ENCODE measurements at places on chromosomes 1 and 21.

- no peaks in the 10 kb centered on the region for H3K4me1 ChIP-seq
- H3K36me3 ChIP-seq = peaks cover 3% of the 10 kb centered on the region
- DNase-seq = no peak
- peaks cover 51% of the 10 kb centered on the region for H3K27me3 ChIP-seq
- no peak overlapping the region for H3K27ac ChIP-seq
- H3K4me3 ChIP-seq = no peak overlapping the region
Observed at GRCh38 chr1:30615076-30615795, 108.1 kb downstream of the MATN1 start.

DNA sequence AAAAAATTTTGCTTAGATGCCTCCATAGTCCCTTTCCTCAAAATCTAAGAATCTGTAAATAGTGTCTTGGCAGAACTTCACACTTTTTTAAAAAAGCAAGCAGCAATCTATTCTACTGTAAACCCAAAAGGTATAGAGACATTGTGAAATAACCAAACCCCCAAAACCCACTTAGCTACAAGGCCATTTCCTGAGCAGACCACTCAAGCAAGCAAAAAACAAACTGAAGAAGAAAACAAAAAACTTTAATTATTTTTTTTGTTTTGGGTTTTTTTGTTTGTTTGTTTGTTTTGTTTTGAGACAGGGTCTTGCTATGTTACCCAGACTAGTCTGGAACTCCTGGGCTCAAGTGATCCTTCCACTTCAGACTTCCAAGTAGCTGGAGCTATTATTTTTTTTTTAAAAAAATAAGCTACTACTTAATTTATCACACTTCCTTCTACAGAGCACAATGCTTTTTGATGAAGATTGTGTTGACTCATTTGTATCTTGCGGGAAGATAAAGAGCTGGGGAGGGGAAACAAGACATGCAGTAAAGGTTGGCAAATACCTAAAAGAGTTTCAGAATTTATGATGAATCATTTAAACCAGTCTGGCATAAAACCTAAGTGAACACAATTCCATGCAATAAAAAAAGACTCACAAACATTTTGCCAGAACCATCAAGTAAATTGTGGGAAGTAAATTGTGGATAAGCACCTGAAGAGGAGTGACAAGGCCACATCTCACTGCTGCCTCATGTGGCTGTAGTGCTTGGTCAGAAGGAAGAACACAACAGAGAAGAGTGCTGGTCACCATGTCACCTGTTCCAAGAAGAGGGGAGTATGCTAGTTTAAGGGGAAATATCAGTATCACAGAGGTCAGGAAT is 2.7 kb upstream of the PTPN22 start:
- H3K4me3 ChIP-seq = no peak overlapping the region
- no peaks in the 10 kb centered on the region for H3K27me3 ChIP-seq
- H3K4me1 ChIP-seq = peaks cover 52% of the 10 kb centered on the region
- peaks cover 3% of the 10 kb centered on the region for H3K36me3 ChIP-seq
- peak overlapping the region; percentile 82 for H3K27ac ChIP-seq

DNA sequence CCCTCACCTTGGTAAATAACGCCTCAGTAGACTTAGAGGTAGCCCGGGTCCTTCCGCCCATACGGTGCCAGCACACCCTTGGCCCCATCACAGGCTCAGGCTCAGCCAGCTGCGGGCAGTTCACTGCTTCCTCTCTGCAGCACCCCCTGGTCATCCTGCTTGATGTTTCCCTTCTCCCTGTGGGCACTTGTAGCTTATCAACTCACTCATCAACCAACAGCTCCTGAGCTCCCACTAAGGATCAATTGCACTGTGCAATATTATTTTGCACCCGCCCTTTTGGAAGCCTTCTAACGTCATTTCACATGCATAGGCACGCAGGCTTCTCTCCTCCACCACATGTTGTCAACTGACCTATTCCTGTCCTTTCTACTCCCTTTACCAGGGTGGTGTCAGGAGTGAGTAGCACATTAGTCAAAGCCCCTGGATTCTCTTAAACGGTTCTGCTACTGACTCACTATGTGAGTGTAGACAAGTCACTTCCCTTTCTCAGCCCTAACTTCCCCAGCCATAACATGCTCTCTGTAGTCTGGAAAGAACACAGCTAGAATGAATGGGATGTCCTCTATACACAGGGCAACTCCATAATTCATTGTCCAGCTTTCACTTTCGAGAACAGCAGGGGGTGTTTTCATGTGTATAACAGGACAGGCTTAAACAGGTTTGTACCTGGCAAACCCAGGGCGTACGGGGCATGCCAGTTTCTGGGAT is 47.1 kb upstream of the IRF2BP2 start:
- H3K27ac ChIP-seq = peak overlapping the region; percentile 51
- H3K4me1 ChIP-seq = peaks cover 6% of the 10 kb centered on the region
- H3K27me3 ChIP-seq = no peaks in the 10 kb centered on the region

DNA sequence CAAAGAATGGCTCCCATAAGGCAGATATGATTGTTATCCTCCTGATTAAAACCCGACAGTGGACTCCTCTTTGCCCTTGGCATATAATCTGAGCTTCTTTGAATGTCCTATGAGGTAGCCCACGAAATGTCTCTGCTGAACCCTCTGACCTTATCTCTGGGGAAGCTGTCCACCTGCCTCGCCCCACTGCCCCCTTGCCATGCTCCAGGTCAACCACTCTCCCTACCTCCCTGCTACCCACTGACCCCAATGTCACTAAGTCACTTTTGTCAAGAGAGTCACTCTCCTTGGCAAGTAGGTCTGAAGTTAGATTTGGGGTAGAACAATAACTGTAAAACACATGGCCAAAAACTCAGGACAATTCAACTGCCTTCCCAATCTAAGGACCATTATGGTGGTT is 54.5 kb downstream of the UTP25 start:
- H3K27ac ChIP-seq = no peak overlapping the region
- no peaks in the 10 kb centered on the region for H3K36me3 ChIP-seq
- no peak for DNase-seq
- no peaks in the 10 kb centered on the region for H3K4me1 ChIP-seq
- no peak overlapping the region for H3K4me3 ChIP-seq

- no peaks in the 10 kb centered on the region for H3K4me1 ChIP-seq
- H3K27ac ChIP-seq = no peak overlapping the region
- DNase-seq = no peak
- peaks cover 14% of the 10 kb centered on the region for H3K27me3 ChIP-seq
Observed at GRCh38 chr1:22325531-22326371, 125.9 kb upstream of the ZBTB40 start.

DNA sequence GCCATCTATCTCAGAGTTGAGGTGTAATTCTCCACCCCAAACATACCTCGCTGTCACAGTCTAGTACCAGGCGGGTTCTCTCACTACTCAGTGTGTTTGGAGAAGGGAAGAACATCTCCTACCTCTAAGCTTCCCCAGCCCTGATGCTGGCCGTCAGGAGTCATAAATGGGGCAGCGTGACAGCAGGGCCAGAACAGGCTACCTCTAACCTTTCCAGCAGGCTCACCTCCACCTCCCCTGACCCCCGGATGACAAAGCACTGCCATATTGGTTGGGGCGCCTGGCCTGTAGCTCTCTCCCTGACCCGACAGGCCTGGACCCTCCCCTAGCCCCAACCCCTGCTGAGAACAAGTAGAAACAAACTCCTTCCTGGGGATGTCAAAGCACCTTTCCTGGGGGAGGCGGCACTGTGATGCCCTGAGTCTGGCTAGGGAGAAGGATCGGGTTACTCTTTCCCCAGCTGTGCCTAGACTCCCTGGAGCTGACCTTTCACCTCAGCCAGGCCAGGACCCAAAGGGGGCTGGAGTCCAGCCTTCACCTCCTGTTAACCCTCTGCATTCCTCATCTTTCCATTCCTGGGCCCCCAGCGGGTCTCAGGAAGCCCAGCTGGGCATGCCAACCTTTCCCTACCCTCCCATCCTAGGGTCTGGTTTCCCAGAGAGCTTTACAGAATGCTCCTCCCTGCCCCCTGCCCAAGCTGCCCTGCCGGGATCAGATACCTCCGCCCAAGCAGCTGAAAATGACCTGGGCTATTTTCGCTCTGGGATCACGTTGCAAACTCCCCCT is 34.2 kb downstream of the AHDC1 start:
- H3K36me3 ChIP-seq = peaks cover 2% of the 10 kb centered on the region
- peak overlapping the region; percentile 85 for H3K4me3 ChIP-seq
- no peaks in the 10 kb centered on the region for H3K27me3 ChIP-seq

- peaks cover 15% of the 10 kb centered on the region for H3K27me3 ChIP-seq
- DNase-seq = no peak
- no peaks in the 10 kb centered on the region for H3K36me3 ChIP-seq
- H3K4me3 ChIP-seq = no peak overlapping the region
- H3K4me1 ChIP-seq = peaks cover 2% of the 10 kb centered on the region
- no peak overlapping the region for H3K27ac ChIP-seq
Observed at GRCh38 chr1:225318706-225319575, 108.9 kb downstream of the LBR start.

DNA sequence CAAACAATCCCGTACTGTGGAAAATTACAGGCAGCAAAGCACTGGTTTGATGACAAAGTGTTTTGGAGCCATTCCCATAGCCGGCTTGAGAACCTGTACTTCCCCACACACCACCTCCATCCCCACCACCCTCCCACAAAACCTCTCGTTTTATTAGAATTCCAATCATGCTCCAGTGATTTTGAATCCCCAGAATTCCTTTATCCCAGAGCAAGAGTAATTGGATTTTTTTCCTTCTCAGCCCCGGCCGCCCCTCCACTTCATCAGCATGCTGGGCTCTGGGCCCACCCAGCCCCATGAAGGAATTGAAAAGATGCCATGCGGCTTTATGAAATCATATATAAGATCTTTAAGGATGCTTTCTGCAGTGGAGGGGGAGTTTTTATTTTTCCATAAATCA is 136.6 kb downstream of the OMA1 start:
- no peaks in the 10 kb centered on the region for H3K4me1 ChIP-seq
- H3K27me3 ChIP-seq = peaks cover 28% of the 10 kb centered on the region
- H3K36me3 ChIP-seq = no peaks in the 10 kb centered on the region

- no peak overlapping the region for H3K4me3 ChIP-seq
- H3K27ac ChIP-seq = no peak overlapping the region
- H3K4me1 ChIP-seq = peaks cover 2% of the 10 kb centered on the region
- no peaks in the 10 kb centered on the region for H3K36me3 ChIP-seq
Observed at GRCh38 chr1:205062319-205062718, 19.3 kb downstream of the CNTN2 start.

DNA sequence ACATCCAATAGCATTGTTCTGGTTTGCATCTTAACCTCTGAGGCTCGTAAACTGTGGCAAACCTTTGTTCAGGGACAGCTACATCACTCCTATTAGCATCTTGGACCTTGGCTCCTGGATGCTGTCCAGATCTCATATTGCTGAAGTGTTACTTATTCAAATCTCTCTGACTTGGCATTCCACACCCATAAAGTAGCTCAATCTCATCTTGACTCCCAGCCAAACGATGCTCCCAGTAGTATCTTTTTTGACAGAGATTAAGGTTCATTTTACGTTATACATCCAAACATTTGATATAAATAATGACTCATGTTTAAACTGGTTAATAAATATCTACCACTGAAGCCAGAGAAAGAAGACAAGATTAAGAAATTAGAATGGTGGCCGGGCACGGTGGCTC is 4.4 kb upstream of the FLVCR1 start:
- H3K4me3 ChIP-seq = no peak overlapping the region
- peaks cover 8% of the 10 kb centered on the region for H3K4me1 ChIP-seq
- no peaks in the 10 kb centered on the region for H3K27me3 ChIP-seq
- H3K27ac ChIP-seq = no peak overlapping the region

DNA sequence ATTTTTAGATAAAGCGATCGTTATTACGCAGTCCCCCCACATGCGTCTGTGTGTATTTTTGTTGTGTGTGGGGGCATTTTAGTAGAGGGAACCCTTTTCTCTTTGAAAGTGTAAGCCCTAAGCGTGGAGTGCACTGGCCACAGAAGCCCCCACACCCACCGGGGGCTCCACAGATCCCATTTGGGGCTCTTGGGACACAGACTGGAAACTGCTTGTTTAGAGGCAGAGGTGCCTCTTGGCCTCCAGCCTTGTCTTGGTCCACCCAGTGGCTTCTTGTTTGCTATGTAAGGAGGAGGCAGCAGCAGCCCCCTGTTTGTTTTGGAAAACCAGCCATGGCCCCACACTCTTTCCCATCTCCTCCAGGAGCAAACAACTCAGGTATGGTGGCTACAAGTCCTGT is 42.8 kb downstream of the SLC37A1 start:
- no peaks in the 10 kb centered on the region for H3K27me3 ChIP-seq
- DNase-seq = no peak
- no peak overlapping the region for H3K4me3 ChIP-seq
- peaks cover 2% of the 10 kb centered on the region for H3K4me1 ChIP-seq
- H3K36me3 ChIP-seq = peaks cover 5% of the 10 kb centered on the region

DNA sequence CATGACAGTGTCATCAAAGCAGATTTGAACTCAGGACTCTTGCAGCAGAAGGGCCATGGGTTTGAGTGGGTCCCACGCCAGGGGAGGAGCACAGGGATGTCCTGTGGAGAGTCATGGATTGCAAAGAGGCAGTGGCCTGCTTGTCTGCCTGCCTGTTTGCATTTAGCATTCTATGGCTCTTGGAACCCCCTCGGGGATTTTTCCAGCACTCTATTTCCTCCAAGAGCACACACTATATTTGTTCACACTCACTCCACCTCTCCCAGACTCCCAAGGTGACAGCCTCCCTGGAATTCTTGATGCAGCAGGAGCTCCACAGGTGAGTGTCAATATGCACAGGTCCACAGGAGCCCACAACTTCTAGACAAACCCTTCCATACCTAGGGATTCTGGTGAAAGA is 73.1 kb upstream of the LRRN2 start:
- peaks cover 32% of the 10 kb centered on the region for H3K27me3 ChIP-seq
- H3K27ac ChIP-seq = no peak overlapping the region
- peaks cover 8% of the 10 kb centered on the region for H3K4me1 ChIP-seq
